ENCODE measurements at places on chromosomes 4 and X.
A peak's percentile ranks its signal among the peaks of the same experiment; 100 is the strongest.

GRCh38 chrX:960821-961220 lies 251.6 kb downstream of the CRLF2 start:
- DNase-seq, result no peak

- DNase-seq, result peak; percentile 30
Measured at GRCh38 chr4:72468904-72469502, 100.0 kb downstream of the ADAMTS3 start.

- peak; percentile 9 for DNase-seq
Measured at GRCh38 chrX:129781134-129781672, 1.5 kb downstream of the SASH3 start.

DNA sequence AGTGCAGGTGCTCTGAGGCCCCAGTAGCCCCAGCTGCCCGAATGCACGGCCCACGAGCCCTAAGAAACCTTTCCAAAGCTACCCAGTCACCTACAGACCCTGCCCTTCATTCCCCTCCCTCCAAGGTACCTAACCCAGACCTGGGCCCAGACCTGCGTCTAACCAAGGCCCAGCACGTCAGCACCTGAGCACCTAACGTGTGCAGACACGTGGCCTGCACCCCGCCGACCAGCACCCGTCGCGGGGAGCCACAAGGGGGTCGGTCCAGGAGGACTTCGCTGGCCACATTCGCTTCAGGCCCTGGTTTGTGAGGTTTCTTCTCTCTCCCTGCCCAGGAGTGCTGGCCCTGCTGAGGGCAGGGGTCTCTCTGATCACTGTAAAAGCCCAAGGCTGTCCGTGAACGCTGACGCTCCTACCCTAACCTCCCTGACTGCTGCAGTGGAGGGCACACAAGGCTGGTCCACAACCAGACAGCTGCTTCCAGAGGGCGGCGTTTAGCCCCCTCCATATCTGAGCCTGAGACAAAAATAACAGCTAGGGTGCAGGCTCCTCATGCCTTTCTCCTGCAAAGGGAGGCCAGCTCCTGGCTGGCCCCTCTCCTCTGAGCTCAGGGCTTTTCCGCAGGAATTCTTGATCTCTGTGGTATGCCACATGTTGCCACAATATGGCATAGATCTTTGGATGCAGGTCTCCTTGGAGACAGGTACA lies 31.8 kb downstream of the WDR1 start:
- DNase-seq, result no peak

Measured in fibroblast of skin of scalp (primary cell).